Frontal cortex (tissue), 4 donors: ENCODE measurements at places on chromosomes 5 and 9. TPM values are rescaled to one million over a fixed set of nuclear protein-coding genes. Genes with fewer than 3 reads are reported as not detected.

CD274 gene
- total RNA-seq = under 0.01 TPM

GRCh38 chr5:165521816-165522610 is 2016.6 kb downstream of the MAT2B start:
- DNase-seq = no peak

DNA sequence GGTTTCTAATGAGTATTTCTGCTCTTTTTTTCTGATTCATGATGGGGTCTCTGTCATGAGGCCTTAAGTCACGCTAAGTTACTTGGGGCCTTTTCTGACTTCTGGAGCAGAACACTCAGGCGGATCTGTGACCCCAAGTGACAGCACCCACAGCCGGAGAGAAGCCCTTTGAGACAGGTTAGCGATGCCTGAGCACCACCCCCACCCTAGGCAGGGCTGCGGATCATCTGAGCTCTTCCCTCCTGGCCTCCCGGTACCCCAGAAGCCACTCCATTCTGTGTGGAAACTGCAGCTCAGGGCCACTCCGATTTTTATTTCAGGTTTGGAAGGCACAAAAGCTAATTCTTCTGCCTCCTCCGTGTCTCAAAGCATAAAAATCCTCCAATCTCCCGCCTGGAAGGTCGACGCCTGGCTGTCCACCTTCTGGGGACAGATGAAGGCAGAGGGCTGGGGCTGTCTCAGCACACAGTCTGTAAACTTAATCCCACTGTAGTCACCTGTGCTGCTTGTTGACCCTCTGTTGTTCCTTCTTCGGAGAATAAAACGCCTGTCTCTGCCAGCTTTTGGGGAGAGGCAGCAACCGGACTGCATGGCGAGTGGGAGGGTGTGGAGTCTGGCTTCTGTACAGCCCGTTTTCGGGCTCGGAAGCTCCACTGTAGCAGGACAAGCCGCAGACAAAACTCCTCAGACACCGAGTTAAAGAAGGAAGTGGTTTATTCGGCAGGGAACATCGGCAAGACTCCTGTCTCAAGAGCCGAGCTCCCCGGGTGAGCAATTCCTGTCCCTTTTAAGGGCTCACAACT is 88.8 kb downstream of the SPRY4 start:
- DNase-seq = no peak

- DNase-seq = no peak
These were observed 593.4 kb upstream of the TUSC1 start for GRCh38 chr9:26271495-26272122.

DNA sequence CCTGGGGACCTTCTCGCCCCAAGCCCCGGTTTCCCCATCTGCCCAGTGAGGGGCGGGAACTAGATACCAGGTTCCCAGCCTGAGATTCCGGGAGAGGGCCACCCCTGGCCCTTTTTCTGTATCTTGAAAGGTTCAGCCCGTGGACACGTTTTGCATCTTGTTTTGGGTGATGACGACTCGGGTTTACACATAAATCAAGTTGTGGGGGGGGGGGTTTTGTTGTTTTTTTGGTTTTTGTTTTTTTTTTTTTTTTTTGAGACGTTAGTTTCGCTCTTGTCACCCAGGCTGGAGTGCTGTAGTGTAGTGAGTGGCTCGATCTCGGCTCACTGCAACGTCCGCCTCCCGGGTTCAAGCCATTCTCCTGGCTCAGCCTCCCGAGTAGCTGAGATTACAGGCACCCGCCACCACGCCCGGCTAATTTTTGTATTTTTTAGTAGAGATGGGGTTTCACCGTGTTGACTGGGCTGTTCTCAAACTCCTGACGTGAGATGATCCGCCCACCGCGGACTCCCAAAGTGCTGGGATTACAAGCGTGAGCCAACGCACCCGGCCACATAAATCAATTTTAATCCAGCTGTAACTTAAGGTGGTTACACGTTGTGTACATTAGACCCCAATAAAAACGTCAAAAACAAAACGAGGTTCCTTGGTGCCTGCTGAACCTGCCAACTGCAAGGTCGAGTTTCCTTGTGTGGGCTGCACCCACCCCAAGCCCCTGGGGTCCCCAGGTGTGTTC is 1.1 kb upstream of the BRD3 start:
- DNase-seq = no peak

DNA sequence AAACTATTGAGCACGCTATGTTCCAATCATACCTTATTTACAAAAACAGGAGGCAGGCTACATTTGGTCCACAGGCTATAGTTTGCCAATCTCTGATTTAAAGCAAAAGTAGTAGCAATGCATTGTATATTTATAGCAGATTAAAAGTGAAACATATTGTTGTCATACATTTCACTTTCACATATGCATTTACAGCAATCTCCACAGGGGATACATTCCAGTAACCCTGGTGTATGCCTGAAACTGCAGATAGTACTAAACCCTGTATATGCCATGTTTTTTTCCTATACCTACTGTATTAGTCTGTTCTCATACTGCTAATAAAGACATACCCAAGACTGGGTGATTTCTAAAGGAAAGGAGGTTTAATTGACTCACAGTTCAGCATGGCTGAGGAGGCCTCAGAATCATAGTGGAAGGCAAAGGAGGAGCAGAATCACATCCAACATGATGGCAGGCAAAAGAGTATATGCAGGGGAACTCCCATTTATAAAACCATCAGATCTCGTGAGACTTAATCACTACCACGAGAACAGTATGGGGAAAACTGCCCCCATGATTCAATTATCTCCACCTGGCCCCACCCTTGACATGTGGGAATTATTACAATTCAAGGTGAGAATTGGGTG is 5.9 kb upstream of the CSF1R start:
- no peak for DNase-seq
